Activated T-cell treated with anti-CD3 and anti-CD28 coated beads, Interleukin-2, amount 50 U/mL, for 24 hours (primary cell): ENCODE measurements at places on chromosomes 16 and 17.

DNA sequence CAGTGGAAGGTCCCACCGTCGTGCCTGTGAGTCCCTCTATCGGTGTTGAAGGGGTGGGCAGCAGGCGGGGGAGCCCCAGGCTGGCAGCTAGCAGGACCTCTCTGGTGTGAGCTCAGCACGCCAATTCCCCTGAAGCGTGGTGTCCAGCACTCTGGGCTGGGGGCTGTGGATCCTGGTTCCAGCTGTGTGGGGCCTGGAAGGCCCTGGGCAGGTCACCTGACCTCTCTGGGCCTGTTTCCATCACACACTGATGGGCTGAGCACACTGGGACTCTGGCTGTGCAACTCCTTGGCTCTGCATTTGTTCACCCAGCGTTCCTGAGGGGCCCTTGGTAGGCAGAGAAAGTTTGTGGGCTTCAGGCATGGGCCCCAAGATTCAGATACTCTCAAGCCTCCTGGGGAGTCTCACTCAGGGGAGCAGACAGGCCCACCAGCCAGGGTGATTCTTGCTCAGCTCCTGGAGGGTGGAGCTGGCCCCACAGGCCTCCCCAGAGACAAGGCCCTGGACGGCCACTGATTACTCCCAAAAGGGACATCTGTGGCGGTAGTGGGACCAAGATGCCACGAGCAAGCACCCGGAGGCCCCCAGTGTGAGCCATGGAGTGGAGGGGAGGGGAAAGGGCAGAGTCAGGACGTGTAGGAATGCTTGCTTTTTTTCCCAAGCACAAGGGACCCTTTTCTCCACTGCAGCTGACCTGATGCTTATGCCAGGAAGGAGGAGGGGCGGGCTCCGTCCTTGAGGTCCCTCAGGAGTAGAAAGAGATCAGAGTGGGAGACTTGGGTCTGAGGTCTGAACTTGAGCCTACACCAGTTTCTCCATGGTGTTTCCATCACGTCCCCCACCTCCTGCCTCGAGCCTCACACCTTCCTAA lies 8.5 kb downstream of the SCGB1C2 start:
- DNase-seq = peak; percentile 20

GRCh38 chr16:85011846-85012284 lies 530 bp upstream of the ZDHHC7 start:
- DNase-seq = no peak

DNA sequence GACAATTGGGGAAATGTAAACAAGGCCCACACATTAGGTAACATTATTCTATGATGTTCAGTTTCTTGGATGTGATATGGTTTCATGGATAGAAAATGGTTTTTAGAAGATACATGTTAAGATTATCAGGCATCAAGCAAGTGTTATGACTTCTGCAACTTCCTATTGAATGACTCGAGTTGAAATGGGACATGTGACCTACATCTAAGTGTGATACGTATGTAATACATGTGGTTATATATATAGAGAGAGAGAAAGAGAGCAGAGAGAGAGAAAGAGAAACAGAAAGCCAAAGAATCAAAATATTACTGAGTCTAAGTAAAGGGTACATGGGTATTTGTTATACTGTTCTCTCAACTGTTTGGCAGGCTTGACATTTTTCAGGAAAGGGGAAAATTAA lies 1.7 kb downstream of the TMEM170A start:
- DNase-seq = no peak

- no peak for DNase-seq
Observed at GRCh38 chr16:17557949-17558348, 87.2 kb upstream of the XYLT1 start.

DNA sequence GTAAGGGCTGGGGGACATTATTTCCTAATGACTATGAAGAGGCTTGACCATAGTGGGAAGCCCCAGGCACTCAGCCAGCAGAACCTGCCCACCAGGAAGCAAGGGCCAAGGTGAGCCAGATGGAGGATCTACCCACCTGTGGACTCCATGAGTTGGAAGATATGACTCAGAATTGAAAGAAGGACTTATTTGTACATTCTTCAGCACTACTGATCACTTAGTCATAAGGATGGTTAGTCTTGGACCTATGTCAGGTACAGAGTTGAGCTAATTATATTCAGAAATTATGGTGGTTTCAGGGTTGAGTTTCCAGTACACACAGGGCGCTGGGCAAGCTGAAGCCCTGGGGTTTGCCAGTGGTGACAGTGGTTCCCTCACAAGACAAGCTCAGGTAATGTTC lies 24.0 kb upstream of the GRIN2A start:
- DNase-seq = no peak

DNA sequence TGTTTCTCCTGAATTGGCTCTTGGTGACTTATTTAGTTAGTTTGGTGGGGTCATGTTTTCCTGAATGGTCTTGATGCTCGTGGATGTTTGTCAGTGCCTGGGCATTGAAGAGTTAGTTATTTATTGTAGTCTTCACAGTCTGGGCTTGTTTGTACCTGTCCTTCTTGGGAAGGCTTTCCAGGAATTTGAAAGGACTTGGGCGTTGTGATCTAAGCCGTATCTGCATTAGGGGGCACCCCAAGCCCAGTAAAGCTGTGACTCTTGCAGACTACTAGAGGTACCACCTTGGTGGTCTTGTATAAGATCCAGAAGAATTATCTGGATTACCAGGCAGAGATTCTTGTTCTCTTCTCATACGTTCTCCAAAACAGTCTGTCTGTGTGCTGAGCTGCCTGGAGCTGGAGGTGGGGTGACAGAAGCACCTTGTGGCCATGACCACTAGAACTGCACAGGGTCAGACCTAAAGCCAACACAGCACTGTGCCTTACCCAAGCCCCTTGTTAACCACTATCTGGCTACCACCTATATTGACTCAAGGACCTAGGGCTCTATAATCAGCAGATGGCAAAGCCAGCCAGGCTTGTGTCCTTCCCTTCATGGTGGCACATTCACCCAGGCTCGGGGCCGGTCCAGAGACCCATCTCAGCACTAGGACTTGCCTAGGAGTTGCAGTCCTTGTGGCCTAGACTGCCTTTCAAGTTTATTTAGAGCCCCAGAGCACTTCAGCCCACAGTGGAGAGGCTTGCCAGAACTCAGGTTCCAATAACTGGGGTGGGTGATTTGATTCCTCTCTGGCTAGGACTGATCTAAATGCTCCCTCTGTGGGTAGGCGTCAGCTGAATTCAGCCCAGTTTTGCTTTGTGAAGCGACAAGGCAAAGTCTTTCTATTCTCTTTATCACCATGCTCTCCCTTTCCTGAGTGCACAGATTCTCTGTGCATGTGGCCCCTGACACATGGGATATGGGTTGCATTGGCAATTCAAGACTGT lies 11.0 kb downstream of the RNF135 start:
- no peak for DNase-seq

DNA sequence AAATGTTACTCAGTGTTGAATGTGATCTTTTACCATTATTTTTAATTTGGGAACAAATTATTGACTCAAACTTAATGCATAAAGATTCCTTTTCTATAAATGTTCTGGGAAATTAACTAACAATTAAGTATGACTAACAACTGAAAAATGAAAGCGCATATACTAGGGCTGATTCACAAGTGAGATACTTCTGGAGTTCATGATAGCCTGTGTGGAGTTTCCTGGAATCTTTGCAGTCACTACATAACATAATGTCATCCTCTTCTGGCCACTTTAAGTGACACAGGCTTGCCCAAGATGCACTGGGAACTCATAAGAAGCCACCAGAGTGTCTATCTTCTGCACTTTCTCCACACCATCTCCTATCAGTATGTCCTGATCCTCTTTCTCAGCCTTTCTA lies 450.3 kb upstream of the CDH11 start:
- DNase-seq = no peak

DNA sequence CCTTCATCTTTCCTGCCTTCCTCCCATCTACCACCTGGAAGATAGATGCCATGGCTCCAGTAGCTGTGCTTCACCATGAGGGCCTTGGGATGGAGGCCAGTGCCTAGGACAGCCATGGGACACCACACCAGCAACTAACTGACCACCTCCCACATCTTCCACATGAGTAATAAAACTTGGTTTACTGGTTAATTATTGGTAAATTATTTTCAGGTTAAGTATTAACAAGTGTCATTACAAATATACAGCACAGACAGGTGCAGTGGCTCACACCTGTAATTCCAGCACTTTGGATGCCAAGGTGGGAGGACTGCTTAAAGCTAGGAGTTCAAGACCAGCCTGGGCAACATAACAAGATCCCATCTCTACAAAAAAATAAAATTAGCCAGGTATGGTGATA lies 14.0 kb downstream of the CDIP1 start:
- no peak for DNase-seq

DNA sequence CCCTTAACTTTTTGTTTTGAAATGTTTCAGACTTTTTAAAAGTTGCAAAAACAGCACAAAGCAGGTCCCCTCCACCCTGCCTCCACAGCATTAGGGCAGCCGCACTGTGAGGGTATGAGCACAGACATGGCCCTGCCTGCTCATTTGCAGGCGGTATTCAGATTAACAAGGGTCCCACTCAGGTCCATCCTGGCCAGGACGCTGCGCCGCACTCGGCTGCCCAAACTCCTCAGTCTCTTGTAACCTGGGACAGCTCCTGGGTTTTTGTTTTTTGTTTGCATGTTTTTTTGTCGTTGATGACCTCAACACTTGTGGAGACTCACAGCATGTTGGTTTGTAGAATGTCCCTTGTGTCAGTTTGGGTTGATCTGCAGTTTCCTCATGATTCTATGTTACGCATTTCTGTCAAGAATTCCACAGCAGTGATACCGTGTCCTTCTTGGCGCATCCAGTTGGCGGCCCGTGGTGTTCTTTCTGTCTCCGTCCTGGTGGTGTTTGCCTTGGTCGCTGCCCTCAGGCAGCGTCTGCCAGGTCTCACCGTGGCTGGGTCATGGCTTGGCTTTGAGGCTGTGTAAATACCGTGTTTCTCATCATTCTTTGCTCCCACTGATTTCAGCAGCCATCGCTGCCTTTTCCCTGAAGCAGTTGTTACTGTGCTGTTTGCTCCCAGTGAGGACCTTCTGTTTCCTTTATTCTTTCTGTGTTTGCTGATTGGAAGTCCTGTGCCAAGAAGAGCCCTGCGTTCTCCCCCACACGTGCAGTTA lies 18.5 kb downstream of the CRAMP1 start:
- DNase-seq = no peak

DNA sequence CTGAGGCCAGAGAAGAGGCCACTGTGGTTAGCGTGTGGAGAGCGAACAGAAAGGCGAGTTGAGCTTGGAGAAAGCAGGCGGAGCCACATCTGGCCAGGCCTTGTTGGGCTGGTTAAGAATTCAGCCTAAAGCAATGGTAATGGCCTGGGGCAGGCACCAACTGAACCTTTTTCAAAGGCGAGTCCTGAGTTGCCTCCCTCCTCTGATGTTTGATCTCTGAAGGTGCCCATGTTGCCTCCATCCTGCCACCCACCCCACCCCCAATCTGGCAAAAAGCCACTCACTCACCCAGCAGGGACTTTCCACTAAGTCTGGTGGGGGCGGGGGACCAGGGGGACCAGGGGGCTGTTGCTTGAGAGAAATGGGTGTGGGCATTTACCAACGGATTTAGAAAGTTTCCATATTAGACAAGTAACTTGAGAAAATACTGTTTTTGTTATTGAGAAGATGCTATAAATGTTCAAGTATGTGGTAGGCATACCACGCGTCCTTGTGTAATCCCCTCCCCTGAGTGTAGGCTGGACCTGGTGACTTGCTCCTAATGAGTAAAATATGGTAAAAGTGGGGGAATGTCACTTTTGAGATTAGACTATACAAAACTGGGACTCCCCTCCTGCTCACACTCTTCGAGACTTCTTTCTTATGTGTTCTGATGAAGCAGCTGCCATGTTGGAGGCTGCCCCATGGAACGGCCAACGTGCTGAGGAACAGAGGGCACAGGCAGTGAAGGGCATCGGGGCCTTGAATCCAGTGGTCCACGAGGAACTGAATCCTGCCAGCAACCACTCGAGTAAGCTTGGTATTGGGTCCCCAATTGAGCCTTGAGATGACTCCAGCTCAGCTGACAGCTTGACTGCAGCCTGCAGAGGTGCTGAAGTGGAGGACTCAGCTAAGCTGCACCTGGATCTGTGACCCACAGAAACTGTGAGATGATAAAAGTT lies 29.9 kb upstream of the TNS4 start:
- peak; percentile 87 for DNase-seq

GRCh38 chr17:14204546-14204945 lies 32.1 kb downstream of the CDRT15 start:
- DNase-seq = no peak

DNA sequence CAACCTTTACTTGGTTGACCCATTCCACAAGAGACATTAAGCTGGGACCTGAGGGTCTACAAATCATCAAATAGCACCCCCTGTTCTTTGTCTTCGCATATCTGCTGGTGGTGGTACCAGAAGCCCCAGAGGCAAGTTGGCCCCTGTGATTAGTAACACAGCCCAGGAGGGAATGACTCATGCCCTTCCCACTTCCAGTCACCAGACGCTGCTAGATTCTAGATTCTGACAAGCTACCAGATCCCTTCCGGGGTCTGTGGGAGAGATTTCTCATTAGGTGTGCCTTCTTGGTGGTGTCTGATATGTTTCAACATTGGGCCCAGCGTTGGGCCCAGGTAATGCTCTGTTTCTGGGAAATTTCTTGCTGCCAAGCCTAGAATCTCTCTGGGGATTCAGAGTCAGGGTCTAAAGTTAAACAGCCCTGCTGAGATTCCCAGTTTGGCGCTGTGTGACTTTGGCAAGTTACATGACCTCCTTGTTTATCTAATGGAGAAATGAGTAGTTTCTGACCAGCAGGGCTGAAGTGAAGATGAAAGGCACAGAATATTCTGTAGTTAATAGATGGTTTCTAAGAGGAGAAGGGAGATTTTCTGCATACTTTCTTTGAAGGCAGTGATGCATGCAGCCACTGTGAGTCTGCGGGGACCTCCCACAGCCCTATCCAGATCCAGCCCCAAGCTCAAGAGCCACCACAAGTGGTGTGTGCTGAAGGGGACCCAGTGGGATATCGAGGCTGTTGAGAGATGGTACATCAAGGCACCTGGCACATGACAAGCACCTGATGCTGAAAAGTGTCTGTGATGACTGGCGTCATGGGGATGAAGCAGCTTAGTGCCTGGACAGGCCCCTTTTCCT lies 3.9 kb downstream of the TRPV2 start:
- DNase-seq = peak; percentile 66

- no peak for DNase-seq
Observed at GRCh38 chr17:59844884-59845594, 47.7 kb downstream of the TUBD1 start.

DNA sequence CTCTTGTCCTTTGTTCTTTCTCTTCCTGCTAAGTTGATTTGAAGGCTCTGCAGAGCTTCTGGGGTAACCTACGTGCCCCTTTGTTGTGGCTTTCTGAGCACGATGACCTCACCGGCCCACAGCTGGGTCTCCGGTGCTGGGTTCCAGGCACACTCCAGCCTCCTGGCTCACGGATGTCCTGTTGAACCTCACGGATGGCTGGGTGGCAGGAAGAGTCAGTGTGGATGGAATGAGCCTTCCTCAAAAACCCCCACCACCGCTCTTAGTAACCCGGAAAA lies 116.0 kb downstream of the SOCS1 start:
- DNase-seq = peak; percentile 57

DNA sequence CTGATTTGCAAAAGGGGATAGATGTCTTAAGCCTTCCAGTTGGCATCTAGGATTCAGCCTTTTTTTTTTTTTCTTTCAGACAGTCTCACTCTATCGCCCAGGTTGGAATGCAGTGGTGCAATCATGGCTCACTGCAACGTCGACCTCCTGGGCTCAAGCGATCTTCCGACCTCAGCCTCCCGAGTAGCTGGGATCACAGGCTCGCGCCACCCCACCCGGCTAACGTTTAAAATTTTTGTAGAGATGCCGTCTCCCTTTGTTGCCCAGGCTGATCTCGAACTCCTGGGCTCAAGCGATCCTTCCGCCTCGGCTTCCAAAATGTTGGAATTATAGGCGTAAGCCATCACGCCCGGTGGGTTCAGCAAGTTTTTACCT lies 571 bp upstream of the CCP110 start:
- DNase-seq = no peak

- DNase-seq = peak; percentile 75
Observed at GRCh38 chr17:50149417-50150353, 792 bp downstream of the PPP1R9B start.
